CD4-positive, alpha-beta T cell treated with Interleukin-15 for 4 hours (primary cell): ENCODE measurements at places on chromosomes 12 and 14.

GRCh38 chr12:4273652-4274395 is at the start of gene CCND2:
Gene CCND2, plus strand, starts transcription at chr12:4273762. Its CDS starts 279 bp downstream, at chr12:4274041.
- DNase-seq = peak; percentile 72

- DNase-seq = peak; percentile 10
Measured at GRCh38 chr12:8127138-8127537, 3.7 kb downstream of the CLEC4A start.

DNA sequence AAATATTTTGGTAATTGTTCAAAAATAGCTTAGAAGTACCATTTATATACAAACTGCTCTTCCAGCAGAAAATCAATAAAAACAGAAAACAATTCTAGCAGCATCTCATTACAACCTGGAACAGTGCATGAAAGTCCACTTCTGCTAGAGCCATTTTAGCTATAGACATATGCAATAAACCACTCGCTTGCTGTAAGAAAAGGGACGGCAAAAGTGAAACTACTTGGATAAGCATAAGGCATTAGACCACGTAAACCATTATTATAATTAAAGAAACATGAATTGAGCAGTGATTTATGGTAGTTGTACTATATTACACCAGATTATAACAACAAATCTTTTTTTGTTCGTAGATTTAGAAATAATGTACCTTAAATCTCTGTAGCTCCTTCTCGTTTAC is 48.7 kb downstream of the LRIG3 start:
- DNase-seq = no peak

DNA sequence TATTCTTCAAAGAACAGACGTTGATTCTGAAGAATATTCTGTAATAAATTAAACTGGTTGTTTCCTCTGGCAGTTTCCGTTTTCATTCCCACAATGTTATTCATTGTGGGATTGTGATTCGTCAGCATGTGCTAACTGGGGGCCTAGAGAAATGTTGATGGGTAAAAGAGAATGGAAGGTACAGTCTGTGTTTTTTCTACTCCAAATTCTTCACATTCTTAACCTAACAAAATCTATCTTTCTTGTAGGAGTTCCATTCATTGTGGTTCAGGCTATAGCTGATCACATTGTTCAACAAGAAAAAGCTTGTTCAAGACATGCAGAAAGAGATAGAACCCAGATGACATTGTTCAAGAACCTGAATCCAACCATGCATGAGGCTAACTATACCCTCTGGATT is 5.9 kb downstream of the CD163 start:
- no peak for DNase-seq

GRCh38 chr12:39145175-39145999 is 240.0 kb upstream of the CPNE8 start:
- DNase-seq = no peak

GRCh38 chr12:11798856-11799501 is 149.5 kb downstream of the ETV6 start:
- DNase-seq = no peak

GRCh38 chr12:64611341-64612284 is 1.3 kb downstream of the RASSF3 start:
- peak; percentile 27 for DNase-seq

GRCh38 chr14:101101456-101102056 is 198.0 kb upstream of the RTL1 start:
- no peak for DNase-seq

DNA sequence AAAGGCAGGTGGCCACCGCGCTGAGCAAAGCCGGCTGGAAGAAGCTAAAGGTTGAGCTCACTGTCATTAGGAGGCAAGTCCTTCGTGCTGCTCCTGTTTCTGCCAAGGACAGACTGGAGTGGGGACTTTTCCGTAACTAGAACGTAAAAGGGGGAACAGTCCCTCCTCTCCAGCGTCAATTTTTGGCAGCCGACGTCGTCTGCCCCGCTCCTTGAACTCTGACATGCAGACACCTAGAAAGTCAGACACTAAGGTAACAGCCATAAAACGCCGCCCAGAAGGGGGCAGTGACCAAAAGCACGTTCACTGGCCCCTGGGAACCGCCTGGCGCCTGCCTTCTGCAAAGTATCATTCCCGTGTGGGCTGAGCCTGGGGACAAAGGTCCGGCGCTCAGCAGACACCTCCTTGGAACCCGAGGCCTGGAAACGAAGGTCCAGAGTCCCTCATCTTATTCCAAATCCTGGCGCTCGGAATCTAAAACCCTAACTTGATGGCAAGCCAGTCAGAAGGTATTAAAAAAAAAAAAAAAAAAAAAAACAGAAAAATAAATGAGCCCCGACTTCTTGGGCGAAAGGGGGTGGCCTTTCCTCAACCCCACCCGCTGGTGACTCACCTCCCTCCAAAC is 1.1 kb upstream of the LRP1 start:
- peak; percentile 77 for DNase-seq

DNA sequence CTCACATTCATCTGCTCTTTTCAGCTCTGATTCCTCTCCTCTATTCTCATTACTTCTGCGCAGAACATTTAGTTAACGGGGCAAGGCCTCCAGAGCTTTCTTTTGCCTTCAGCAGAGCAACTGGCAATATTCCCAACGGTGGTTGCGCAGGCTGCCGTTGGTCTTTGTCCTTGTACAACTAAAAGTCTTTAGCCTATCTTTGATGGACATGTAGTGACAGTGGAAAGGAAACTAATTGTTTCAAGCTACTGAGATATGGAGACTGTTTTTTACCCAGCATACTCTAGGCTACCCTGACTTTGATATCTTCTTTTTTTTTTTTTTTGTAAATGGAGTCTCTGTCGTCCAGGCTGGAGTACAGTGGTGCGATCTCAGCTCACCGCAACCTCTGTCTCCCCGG is 12.6 kb downstream of the R3HDM2 start:
- no peak for DNase-seq

DNA sequence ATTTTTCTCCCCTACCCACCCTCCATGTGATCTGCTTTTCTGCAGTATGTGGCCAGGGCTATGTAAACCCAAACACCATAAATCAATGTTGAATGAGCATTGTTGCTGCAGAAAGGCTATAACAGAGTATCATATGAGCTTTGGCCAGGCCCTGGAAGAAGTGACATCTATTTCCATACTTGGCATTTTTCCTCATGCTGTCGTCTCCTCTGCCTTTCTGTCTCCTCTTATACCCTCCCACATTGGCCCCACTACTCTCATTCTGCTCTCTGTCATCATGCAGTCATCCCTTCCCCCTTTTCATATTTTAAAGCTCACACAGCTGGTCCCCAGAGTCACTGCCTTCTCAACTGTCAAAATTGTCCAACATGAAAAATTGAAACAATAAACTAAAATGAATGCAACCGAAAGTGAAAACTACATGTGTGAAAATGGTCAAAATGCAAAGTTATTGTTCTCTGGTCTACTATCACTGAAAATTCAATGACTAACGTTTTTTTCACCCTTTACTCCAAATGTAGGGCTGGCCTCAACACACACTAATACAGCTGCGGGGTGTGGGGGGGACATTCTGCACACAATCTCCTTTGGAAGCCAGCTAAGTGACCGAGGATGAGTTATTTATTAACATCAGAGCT is 290.7 kb upstream of the TMPO start:
- DNase-seq = no peak

DNA sequence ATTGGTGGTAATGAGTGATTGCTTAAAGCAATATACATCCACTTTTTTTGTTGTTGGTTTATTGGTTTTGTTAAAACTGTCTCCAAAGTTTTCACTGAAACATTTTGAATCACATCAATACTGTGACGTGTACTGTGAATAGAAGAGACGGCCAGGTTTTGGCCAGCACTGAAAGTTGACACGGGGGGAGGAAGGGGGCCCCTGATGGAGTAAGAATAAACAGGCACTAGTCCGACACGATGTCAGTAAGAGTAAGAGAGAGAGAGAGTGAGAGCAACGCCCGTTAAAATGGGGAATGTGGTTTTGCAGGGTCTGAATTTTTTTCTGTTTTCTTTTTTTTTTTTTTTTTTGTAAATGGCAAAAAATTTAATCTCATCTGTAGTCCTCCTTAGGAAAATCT is 14.7 kb downstream of the PEBP1 start:
- no peak for DNase-seq

DNA sequence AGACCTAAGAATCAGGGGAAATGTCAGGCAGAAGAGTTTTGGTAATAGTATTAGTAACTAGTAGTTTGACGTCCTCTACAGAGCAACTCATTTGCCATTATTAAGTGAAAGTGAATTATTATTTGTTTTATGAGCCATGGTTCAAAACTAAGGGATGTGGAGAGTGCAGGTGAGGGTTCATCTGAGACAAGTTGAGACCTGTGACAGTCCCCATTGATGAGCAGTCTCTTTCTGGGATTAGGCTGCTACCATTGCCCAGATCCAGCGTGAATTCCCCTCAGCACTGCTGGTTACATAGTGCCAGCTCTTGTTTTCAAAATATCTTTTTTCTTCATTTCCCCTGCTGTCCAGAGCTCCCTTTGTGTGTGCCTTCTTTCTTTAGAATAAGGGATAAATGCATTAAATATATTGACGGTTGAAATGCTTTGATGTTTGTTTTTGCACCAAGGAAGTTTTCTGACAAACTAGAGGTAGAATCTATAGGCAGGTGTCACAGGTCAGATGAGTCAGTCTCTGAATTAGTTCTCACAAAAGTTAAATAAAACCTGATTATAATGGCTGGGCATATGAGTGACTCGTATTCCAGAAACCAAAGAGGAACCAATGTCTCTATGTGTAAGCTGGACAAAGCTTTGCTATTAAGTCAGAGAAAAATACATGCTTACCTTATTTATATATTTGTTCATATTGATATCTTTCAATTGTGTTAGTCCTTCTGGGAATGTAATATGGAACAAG is 381.4 kb downstream of the TMEM117 start:
- no peak for DNase-seq

DNA sequence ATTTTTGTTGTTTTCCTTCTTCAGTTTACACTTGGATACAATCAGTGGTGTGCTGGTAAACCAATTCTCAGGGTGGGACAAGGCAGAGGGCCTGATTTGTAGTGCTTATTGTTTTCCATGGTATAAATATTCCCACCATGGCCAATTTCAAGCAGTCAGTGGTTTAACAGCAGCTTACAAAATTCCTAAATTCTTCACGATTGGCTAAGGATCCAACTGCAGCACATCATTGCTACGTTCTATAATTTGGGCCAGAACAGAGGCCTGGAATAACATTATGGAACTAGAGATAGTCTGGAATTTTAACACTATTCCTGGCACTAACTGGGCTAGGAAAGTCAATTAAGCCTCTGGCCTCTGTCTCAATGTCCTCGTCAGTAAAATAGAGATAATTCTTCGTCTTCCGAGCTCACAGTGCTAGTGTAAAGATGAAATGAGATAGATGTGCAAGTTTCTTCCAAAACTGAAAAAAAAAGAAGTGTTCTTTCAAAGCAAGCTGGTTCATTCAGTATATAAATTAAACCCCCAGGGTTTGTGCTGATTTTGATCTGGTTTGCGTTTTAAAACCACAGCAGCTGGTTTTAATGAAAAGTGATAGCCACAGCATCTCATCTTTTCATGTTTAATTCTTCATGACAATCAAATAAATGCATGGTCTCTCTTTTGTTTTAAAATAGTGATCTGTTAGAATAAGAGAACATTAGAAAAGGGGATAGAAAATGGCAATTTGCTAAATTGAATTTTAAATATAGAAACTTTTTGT is 104.1 kb downstream of the EPS8 start:
- no peak for DNase-seq

- DNase-seq = no peak
Measured at GRCh38 chr12:131923260-131923659, 5.8 kb upstream of the PUS1 start.

DNA sequence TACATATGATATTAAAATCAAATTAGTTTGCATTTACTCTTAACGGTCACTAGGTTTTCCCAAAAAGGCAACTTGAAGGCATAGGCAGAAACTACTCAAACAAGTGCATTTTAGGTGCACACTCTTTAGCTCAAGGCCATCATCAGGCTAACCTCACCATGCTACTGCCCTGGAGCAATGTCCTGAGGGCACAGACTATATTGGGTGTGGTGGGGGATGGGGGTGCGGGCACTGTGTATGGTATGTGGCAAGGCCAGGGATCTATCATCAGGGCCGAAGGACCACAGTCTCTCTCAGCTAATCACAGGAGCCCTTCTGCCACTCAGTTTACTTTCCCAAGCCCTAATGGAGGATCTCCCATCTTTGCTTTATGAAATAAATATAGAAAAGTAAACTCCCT is 51.9 kb downstream of the SH2B3 start:
- no peak for DNase-seq

- no peak for DNase-seq
Measured at GRCh38 chr12:47736877-47737676, 11.8 kb upstream of the ENDOU start.
